ENCODE measurements at places on chromosomes 6 and 20.

- DNase-seq, result no peak
These were observed 39.6 kb downstream of the ILRUN start for GRCh38 chr6:34657037-34657306.

- DNase-seq, result no peak
These were observed 60.0 kb downstream of the DNAH8 start for GRCh38 chr6:38774929-38775707.

- no peak for DNase-seq
These were observed 103.8 kb upstream of the NAA20 start for GRCh38 chr20:19913349-19913748.

- no peak for DNase-seq
These were observed 2.9 kb downstream of the MAP3K7 start for GRCh38 chr6:90583836-90584481.

GRCh38 chr6:24446670-24447069 lies 42.7 kb downstream of the GPLD1 start:
- no peak for DNase-seq

GRCh38 chr20:33187491-33187890 lies 19.5 kb downstream of the BPIFA2 start:
- DNase-seq, result no peak

- DNase-seq, result no peak
These were observed 50.4 kb downstream of the HMGCLL1 start for GRCh38 chr6:55528624-55529023.

DNA sequence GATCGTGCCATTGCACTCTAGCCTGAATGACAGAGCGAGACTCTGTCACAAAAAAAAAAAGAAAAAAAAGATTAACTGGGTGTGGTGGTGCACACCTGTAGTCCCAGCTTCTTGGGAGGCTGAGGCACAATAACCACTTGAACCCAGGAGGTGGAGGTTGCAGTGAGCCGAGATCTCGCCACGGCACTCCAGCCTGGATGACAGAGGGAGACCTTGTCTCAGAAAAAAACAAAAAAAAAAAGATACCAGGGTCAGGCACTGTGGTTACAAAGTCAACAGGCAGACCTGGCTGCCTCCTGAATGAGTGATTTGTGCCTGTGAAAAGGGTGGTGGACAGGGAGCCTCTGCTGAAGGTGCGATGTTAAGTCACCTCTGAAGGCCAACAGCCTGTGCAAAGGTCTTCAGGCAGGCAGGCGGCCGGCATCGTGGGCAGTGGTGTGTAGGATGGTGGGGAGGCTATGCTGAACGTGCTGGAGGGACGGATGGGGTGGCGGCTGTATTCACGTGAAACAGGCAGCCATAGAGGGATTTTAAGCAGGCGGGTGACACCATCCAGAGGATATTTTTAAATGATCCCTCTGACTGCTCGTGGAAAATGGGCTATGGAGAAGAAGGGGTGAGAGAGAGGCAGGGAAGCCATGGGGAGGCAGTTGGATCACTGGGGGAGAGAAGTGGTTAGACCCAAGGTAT lies 41.4 kb downstream of the NOL4L start:
- no peak for DNase-seq

GRCh38 chr6:41336824-41337223 lies 1.4 kb downstream of the NCR2 start:
- DNase-seq, result no peak

DNA sequence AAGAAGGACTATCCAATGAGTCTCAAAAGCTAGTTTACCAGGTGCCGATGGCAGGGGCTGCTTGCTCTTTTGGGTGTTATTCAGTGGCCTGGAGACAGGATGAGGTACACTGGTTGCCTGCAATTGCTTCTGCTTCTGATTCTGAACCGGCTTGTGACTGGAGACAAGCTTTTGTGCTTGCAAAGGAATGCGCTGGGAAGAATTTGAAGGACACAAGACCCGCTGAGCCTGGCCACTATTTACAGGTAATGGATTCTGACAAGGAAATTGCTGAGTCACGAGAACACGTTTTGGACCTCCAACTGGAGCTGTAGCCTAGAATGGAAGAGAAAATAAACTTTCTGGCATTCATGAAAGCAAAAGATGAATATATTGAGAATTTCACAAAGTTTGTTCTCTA lies 5.8 kb downstream of the AURKA start:
- no peak for DNase-seq

- no peak for DNase-seq
These were observed 158.5 kb upstream of the PMEPA1 start for GRCh38 chr20:57868310-57868709.

- DNase-seq, result no peak
These were observed 46.7 kb downstream of the RALY start for GRCh38 chr20:34040300-34040995.

GRCh38 chr6:4164456-4164855 lies 29.1 kb upstream of the ECI2 start:
- DNase-seq, result no peak

- DNase-seq, result no peak
These were observed 1.5 kb upstream of the ISM1 start for GRCh38 chr20:13219327-13220193.

- DNase-seq, result no peak
These were observed 4.6 kb downstream of the TFAP2B start for GRCh38 chr6:50823094-50823920.

DNA sequence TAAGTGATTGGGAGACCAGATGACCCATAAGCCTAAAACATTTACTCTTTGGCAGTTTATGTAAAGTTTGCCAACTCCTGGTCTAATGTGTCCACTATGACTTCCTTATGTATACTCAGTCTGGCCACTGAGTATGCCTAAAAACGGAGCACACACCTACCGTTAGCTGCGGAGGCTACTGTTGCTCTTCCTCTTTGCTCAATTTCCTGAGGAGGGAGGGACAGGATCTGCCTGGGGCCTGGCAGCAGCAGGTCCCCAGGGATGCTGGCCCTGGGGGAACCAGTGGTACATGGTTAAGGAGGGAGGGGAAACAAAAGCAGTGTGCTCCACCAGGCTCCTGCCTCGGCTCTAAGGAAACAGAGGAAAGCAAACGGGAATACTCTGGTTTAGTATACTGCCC lies 113.5 kb downstream of the CDYL start:
- DNase-seq, result peak; percentile 19

DNA sequence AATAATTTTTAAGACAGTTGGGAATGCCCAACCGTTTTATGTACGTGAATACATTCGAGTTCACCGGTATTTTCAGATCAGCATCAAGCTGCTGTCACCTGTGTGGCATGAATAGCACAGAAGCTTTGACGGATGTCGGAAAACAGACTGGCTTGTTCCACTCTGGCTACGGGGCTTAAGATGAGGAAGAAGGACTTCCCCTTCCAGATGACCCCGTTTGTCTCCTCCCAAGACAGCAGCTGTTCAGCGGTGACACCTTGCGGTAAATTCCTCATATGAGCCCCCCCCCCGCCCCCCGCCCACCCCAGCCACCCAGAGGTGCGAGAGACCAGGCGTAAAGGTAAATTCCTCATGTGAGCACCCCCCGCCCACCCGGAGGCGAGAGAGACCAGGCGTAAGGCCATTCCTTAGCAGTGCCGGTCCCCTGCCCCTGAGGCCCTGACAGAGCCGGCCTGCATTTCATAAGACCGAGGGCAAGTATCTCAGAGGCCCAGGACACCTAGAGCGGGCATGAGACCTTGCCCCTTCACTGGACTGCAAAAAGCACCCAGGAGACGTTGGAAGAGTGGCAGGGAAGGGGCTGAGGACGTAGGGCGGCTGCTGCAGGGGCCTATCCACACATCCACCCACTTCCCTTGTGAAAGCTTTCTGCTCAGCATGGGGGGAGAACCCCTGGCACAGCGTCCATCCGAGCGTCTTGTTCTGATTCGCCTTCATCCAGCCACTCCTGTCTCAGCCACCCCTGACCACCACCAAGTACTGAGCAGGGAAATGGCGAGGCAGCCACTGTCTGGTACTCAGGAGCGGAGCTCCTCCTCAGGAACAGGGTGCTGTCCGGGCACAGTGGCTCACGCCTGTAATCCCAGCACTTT lies 7.3 kb upstream of the PCMTD2 start:
- DNase-seq, result no peak

- DNase-seq, result no peak
These were observed 57.6 kb downstream of the EYA4 start for GRCh38 chr6:133298801-133299200.

DNA sequence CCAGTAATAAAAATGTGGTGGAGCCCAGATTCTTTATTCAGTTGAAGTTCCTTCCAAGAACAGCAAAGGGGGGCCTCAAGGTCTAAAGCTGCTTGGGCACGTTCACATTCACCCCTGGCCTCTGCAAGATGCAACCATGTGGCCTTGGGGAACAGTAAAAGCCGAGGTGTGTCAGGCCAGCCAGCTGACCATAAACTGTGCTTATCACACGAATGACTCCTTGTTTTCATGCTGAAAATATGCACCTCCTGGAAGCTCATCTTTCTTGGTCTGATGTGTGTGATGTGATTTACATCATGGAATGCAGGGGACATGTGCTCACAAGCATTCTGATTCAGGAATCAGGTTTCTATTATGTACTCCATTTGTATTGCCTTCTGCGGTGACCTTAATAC lies 211.6 kb upstream of the MARCKS start:
- DNase-seq, result peak; percentile 91

GRCh38 chr20:57135875-57136274 lies 130.6 kb downstream of the BMP7 start:
- no peak for DNase-seq

- no peak for DNase-seq
These were observed 10.8 kb upstream of the SNHG17 start for GRCh38 chr20:38445901-38446425.

- DNase-seq, result no peak
These were observed 11.0 kb upstream of the KHDC1L start for GRCh38 chr6:73236144-73236750.

DNA sequence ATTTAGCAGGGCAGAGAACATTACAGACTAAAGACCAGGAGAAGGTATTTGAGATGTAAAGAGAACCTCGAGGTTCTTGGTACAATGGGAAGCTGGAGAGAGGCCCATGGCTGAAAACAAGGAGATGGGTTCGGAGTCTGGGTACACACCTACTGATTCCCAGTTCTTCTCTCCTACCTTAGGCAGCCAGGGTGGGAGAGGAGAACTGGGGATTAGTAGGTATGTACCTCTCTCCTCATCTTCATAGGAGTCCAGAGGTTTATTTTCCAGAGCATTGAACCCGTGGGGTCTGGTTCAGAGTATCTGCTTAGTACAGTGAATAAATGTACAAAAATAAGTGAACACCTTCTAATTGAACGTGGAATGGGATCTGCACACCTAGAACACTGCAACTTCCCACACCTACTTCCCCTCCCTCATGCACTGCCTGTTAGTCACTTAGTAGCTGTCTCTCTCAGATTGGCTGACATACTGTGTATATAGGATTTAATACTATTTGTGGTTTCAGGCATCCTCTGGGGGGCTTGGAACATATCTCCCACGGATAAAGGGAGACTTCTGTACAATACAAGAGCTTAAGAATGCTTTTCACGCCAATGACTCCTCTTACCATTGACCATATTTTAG lies 23.5 kb upstream of the NUP153 start:
- DNase-seq, result no peak

DNA sequence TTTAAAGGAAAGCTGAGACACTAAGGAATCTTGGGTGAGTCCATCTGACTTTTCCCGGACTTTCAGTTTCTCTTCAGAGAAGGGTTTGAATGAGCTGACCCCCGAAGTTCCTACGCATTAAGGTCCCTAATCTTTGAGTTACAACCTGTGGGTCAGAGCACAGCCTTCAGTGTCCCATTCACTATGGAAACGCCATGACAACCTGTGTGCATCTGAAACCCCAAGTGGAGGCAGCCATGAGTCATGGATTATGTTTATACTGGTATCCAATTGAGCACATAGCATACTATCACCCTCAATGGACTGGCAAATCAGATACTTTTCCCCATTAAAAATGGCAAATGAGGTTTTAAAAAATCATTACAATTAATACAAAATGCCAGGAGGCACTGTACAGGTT lies 11.4 kb downstream of the MYLK4 start:
- DNase-seq, result no peak

DNA sequence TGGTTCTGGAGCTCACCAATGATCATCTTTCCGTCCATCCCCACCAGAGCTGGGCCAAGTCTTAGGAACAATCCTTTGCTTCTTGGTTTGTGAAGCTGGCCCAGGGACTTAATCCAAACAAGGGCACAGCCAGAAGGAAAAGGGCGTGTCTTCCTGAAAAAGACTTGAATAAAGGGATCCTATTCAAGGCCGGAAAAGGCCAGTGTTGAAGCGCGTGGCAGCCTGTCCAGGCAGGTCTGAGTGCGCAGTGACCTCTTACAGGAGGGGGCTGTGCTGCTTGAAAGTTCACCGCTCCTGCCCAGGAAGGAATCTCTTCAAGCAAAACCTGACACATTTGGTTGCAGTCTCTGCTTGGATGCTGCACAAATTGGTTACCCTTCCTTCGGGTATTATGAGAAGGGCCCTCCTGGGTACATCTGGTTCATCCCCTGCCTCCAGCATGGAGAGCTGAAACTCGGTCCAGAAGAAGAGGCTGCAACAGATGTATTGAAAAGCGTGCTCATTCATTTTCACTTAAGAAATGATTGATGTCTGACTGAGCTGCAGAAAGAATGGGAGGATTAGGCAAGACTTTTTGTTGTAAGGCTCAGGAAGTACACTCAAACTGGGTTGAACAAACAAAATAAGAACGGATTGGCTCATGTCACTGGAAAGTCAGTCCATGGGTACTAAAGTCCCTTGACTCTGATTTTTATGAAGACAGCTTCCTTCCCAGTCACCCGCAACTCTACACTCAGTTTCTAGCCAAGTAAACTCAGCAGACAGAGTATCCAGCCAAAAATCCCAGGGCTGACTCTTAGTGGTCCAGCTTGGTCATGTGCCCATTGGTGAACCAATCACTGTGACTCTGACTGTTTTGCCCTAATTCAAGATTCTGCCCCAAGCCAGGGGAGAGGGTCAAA lies 136.3 kb downstream of the TFAP2C start:
- DNase-seq, result no peak

- DNase-seq, result no peak
These were observed 345.2 kb upstream of the RSPO3 start for GRCh38 chr6:126773112-126773805.

DNA sequence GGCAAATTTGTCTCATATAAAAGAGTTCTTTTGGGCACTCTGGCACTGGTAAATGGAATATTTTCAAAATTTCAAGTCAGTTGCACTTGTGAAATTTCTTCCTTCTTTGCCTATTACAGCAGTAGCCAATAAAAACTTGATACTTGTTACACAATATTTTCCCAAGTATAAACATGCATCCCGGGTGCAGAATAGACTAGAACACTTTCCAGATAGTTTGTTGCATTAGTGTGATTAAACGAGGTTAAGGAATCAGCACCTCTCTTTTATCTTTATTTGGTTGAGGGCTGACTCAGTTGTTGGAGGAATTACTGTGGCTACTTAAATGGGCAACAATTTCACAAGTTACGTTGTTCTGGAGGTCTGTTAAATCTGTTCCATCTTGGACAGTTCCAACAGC lies 467.5 kb downstream of the CDKAL1 start:
- no peak for DNase-seq

Measured in muscle of back (tissue), 13 donors.